Stromal cell of bone marrow (primary cell): ENCODE measurements at places on chromosomes 2 and 18.

DNA sequence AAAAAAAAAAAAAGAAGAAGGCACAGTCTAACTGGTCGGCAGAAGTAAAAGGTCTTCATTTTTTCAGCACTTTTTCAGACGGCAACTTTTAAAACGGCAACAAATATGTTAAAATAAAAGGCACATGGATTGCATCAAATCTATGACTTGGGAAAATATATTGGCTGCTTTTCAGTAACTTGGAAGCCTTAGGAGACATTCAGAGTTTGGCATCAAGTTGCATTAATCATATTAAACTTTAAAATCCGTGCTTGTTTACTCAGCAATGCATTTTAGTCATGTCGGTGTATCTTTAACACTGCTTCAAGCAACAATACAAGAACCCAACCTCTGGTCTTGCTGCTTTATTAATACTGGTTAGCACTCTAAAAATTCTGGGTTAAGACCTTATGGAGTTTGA is 111.1 kb downstream of the MEP1B start:
- DNase-seq = peak; percentile 59

DNA sequence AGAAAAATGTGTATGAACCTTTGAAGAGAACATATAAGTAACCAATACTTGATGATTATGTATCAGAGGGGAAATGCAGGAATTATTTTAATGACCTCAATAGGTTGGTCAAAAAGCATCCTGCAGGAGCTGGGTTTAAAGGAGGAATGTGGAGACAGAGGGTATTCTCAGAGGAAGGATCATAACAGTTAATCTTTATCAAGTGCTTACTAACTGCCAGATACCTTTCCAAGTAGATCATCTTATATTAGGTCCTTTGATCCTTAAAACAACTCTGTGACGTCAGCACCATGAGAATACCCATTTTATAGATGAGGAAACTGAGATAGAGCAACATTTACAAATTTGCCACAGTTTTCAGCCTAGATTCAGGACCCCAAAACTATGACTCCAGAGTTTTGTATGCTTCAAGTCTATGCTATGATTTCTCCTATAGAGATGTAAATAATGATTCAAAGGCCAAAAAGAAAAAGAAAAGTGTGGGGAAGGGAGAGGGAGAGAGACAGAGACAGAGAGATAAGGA is 3.0 kb downstream of the RFTN2 start:
- no peak for DNase-seq

GRCh38 chr2:112187046-112187715 is 49.0 kb downstream of the FBLN7 start:
- DNase-seq = no peak

DNA sequence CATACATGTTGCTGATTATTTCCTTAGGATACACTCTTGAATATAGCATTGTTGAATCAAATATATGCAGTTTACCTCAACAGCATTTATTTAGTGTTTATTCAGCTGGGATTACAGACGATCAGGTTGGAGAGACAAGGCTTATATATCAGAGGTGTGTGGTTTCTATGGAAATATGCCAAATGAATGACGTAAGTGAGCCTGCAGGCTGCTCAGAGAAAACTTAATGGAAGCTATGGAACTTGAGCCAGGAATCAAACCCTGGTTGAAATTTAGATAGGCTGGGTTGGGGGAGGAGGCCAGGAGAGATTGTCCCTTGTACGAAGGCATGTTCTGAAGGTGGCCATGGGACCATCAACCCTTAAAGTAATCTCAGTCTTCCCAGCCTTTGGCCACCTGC is 79.5 kb downstream of the INPP4A start:
- DNase-seq = no peak

DNA sequence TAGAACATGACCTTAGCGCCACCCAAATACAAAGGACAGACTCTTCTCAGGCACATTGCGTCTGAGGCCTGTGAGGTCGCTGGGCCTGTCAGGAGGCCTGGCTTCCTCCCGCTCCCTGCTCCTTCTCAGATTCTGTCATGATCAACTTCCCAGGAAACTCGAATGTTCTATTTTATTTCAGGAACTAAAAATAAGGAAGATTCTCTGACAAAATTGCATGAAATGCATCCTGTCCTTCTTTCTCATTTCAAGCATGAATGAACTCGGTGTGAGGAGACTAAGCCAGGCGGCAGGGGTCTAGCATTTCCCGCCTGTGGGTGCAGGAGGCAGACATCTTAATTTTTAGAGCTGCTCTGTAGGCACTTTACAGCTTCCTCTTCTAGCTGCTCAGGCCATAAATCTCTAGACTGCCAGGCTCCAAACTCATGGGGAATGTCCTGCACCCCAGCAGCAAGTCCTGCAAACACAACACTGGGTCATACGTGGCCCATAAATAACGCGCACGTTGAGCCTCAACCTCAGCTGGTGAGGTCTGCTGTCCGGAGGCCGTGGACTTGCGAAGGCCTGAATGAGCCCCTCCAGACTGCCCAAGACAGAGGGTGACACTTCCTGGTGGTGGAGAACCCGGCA is 109.7 kb upstream of the ZNF236 start:
- no peak for DNase-seq

DNA sequence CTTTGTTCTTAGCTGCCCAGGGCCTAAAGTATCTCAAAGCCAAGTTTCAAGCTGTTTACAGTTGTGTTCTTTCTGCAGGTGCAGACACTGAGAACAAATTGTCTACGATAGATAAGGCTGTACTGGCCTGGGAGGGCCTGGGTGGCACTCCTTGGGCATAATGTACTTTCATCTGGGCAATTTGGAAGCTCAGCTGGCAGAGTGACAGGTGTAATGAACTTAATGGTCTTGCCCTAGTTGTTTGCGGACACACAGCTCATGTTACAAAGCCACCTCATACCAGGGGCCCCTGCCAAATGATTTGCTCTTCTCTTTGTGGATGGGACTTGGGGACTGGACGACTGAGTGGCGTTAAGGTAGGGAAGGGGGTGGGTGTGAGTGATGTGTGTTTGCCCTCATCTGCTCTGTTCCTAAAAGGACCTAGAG is 4.3 kb downstream of the LDLRAD4 start:
- DNase-seq = no peak

DNA sequence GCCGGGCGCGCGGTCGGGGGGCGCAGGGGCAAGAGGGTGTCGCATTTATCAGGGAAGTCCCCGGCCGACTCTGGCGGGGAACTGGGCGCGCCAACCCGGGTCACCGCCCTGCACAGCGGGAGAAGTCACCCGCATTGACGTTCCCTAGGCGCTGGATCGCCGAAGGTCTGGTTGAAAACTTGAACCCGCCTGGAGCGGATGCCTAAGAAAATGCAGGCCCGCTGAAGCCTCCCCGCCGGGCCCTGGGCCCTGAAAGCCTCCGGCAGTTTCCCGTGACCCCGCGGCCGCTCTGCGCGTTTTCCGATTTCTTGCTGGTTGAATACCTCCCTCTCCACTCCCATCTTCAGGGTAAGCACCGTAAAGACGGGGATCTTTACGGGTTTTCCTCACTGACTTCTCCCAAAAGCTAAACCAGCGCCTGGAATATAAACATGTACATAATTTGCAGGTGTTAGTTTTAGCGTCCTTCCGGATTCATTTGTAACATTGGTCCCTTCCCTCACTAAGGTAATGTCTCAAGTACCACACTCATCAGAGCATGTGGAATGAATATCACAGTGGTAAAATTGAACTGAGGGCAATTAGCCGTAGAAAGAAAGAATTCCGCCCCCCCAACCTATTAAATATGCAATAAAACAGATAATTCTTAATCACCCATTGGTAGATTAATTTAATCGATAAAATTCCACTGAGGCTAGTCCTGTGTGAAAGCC is 675 bp upstream of the SPIRE1 start:
- DNase-seq = peak; percentile 25
